ENCODE measurements at places on chromosomes 1 and 21.

- no peak for DNase-seq
Measured at GRCh38 chr1:15191770-15192169, 38.2 kb downstream of the TMEM51 start.

- no peak for DNase-seq
Measured at GRCh38 chr1:12185036-12185917, 18.5 kb downstream of the TNFRSF1B start.

GRCh38 chr1:211490038-211490678 lies 1.8 kb downstream of the RD3 start:
- no peak for DNase-seq

GRCh38 chr1:58748666-58749065 lies 35.2 kb downstream of the JUN start:
- no peak for DNase-seq

DNA sequence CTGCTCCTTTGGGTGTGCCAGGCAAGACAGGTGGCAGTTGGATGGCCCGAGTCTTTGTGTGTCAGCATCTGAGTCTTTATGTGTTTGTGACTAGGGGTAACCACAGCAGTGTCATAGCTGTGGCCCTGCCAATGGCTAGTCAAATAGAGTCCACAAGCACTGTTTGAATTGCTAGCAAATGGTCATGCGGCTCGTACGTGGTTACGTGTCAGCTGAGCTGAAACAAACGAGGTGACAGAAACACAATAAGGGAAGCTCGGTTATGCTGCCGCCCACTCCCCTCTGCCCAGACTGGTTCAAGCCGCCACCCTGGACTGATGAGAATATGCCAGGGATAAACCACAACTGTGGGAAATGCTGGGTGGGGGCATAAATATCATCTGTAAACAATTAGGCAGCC lies 174.3 kb upstream of the LMO4 start:
- DNase-seq = peak; percentile 5

- DNase-seq = peak; percentile 23
Measured at GRCh38 chr1:28035420-28035819, 53.0 kb downstream of the EYA3 start.

GRCh38 chr1:107247679-107248078 lies 106.8 kb downstream of the NTNG1 start:
- no peak for DNase-seq

- no peak for DNase-seq
Measured at GRCh38 chr1:85611425-85611824, 30.9 kb downstream of the CCN1 start.

DNA sequence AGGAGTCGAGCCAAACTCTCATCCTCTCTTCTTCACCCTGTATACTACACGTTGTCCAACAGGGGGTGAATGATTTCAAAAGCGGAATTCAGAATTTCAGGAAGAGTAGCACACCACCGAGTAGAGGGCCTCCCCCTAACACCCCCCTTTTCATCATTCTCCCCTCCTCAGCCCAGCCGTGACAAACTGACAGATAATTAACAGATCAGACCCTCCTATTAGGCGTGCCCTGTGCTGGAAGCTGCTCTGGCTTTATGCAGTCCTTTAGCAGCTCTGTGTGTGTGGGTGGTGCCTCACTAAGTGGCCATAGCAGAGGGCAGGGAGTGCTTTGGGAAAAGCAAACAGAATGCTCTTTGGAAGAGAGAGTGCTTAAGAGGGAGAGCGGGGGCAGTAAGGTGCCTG lies 44.3 kb downstream of the PEX14 start:
- DNase-seq = no peak

GRCh38 chr1:36328713-36329112 lies 5.3 kb upstream of the EVA1B start:
- no peak for DNase-seq

- DNase-seq = no peak
Measured at GRCh38 chr21:40331172-40331571, 463.9 kb downstream of the PCP4 start.
